ENCODE measurements at places on chromosomes 1 and 21.
A peak's percentile ranks its signal among the peaks of the same experiment; 100 is the strongest.

DNA sequence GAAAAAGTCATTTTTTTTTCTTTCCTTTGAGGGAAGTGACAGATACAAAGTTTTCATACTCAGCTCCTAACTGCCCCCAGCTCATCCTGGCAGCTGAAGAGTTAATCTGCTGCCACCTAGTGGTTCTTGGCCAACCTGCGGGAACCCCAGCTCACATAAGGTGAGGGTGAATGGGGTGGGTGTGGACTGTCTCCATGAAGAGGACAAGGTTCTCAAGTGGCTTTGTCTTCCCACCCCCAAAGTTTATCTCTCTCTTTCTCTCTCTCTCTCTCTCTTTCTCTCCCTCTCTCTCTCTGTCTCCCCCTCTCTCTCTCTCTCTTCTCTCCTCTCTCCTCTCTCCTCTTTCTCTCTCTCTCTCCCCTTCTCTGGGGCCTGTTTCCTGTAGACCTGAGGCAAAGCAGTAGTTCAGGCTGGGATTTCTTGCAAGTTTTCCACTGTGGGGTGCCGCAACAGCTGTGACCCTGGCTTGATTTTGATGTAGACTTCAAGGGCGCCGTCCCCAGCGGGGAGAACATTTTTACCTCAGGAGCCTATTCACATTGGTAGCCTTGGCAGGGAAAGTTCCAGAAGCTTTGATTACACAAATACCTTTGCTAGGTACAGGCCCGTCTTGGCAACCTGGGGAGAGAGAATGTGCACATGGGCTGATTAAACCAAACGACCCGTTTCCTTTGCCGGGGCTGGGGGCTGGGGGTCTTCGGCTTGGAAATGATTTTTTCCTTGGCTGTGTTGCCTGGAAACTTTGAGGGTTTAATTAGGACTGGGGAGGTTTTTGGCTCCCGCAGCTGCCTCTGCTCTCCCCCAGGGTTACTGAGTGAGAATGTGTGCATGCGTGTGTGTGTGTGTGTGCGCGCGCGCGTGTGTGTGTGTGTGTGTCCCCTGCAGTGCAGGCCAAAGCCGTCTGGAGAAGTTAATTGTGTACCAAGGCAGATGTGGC lies 135.9 kb downstream of the TM2D1 start:
- peak; percentile 8 for DNase-seq

GRCh38 chr1:5753549-5754421 lies 238.4 kb downstream of the NPHP4 start:
- DNase-seq = no peak

GRCh38 chr1:61000327-61000726 lies 82.0 kb upstream of the NFIA start:
- DNase-seq = no peak

- DNase-seq = no peak
Measured at GRCh38 chr1:18819203-18819602, 40.3 kb downstream of the TAS1R2 start.

DNA sequence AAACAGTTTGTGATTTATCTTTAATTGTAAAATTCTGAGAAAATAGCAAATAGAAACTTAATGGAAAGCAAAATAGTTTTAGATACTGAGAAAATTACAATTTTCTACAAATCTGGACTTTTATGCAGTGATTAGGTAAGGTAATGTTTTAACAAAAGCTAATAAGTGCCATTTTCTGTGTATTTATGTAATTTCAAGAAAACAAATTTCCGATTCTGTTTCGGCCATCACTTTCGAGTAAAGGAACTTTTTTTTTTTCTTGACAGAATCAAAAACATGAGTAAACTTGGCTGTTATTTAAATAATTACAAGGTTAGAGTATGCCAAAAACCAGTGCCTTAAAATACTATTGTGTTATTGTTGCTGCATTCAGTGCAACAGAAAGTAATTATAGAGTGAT lies 280.4 kb upstream of the C1orf105 start:
- DNase-seq = no peak

DNA sequence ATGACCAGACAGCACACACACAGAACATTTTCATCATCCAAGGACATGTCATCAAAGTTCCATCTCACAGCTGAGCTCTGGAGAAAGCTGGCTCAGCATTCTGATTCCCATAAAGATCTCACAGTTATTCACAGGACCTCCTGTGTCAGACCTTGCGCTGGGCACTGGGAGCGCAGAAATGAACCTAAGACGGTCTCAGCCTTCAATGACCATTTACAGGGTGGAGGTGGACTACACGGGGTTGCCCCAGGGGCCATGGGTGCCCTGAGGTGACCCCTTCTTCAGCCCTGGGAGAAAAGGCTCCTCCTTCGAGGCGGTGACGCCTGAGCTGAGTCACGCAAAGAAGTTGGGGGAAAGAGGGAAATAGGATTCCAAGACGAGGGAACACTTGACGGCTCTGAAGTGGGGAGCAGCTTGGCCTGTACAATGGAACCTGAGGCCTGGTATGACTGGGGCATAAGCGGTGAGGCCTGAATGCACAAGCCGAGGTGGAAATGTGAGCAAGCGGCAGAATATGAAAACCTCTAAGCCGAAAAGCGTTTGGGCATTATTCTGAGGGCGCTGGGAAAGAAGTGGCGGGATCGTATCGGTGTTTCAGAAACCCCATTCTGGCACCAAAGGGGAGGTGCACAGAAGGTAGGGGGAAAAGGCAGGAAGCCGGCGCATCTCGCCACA lies 797 bp downstream of the CC2D1B start:
- no peak for DNase-seq
